OCI-M1 (cell line): ENCODE measurements at places on chromosomes 13 and 19.

DNA sequence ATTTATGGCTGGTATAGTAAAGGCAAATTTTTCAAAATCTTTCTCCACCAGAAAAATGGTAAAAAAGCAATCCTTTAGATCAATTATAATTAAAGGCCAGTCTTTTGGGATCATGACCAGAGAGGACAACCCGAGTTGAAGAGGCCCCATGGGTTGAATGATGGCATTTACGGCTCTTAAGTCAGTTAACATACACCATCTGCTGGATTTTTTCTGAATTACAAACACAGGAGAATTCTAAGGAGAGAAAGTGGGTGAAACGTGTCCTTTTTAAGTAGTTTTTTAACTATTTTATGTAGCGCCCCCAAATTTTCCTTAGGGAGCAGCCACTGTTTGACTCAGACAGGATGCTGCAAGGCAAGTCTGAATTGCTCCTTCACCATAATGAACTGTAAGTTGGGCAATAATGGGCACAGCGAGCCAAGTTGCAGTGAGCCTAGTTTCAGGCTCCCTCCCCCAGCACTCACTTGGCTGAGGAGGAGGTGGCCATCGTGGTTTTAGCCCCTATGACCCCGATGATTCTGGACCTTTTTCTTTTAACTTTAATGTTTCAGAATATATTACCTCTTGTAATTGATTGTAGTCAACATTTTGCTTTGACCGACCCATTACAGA lies 13.6 kb upstream of the ZNF611 start:
- peak; percentile 24 for DNase-seq

- DNase-seq: no peak
These were observed 390.5 kb downstream of the ZNF536 start for GRCh38 chr19:30762651-30763050.

GRCh38 chr19:18562086-18562485 lies 4.4 kb downstream of the KXD1 start:
- DNase-seq: no peak

GRCh38 chr13:42392716-42393572 lies 121.0 kb downstream of the AKAP11 start:
- DNase-seq: no peak

DNA sequence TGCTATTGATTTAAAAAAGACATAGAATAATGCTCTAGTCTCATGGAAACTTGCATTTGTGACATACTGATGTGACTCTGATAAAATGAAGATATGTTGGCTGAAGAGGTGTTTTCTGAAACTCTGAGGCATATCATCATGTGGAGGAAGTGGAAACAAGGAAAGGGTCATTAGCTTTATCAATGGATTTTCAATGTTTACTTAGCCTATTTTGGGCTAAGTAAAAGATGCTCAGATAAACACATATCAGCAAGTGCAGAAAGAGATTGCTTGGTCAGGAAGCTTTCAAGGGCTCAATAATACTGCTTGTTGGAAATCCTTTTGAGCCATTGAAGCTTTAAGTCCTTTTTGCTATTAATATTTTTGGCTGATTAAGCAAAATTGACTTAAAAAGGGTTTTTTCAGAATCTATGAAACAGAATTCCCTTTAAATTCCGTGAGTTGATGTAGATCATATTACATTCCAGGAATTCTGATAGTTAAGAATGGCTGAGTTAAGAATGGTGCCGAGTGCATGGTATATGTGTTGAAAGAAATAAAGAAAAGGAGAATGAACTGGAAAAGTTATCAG lies 952.8 kb upstream of the SPRY2 start:
- no peak for DNase-seq

DNA sequence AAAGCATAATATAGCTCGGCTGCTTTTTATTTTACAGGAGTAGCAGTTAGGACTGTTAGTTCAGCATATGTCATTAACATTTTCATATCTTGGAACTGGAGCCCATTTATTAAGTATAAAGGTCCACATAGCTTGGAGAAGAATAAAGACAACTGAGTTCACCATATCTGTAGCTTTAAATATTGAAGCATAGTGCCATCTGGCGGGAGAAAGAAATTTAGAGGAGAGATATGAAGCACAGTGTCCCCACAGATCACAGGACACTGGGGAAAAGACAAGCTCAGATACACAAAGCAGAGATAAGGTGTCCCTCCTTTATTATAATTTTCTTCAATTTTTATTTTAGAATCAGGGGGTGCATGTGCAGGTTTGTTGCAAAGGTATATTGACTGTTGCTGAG lies 104.7 kb upstream of the FREM2 start:
- peak; percentile 81 for DNase-seq

- no peak for DNase-seq
These were observed 10.4 kb downstream of the PNMA8A start for GRCh38 chr19:46460981-46461380.

GRCh38 chr13:22080832-22081231 lies 410.0 kb downstream of the FGF9 start:
- DNase-seq: no peak

- DNase-seq: no peak
These were observed 13.6 kb downstream of the GPATCH1 start for GRCh38 chr19:33094436-33095067.
